ENCODE measurements at places on chromosomes 3 and 15.

DNA sequence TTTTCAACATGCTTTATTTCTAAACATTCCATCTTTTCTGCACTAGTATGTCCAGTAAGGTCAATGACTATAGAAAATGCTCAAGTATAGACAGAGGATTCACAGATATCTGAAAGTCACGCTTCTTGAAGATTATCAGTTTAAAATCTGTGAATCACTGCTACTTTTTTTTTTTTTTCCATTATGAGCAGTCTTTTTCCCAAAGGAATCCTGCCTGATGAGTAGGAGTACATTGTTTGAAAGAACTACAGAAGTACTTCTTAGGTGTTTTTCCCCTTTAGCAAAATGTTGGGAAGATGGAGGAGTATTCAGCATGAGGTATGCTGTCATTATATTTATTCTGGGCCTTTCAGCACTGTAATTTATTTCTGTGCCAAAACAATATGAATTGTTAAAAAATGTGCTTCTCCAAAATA, 266.2 kb downstream of the NLGN1 start:
- no peak for DNase-seq

DNA sequence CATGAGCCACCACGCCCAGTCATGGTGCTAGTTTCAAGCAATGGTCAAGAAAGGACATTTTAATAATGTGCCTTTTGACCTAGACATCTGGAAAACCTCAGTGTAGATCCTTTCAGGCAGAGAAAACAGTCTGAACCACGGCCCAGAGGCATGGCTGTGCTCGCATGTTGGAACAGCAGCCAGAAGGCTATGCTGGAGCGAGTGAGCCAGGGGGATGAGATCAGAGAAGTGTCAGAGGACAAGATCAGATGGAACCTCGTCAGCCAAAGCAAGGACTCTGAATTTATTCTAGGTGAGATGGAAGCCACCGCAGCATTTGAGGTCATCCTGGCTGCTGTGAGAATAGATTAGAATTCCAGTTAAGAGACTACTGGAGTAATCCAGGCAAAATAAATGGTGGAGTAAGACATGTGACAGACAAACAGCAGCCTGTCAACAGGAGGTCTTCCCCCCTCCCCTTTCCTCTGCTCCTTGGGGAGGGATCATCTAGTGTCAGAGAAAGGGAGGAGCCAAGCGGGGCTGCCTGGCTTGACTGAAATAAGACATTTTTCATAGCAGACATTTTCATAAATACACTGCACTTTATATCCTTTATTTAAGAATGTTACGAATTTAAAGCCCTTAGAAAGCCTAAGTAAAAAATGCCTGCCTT, 40.4 kb upstream of the ACKR4 start:
- no peak for DNase-seq

DNA sequence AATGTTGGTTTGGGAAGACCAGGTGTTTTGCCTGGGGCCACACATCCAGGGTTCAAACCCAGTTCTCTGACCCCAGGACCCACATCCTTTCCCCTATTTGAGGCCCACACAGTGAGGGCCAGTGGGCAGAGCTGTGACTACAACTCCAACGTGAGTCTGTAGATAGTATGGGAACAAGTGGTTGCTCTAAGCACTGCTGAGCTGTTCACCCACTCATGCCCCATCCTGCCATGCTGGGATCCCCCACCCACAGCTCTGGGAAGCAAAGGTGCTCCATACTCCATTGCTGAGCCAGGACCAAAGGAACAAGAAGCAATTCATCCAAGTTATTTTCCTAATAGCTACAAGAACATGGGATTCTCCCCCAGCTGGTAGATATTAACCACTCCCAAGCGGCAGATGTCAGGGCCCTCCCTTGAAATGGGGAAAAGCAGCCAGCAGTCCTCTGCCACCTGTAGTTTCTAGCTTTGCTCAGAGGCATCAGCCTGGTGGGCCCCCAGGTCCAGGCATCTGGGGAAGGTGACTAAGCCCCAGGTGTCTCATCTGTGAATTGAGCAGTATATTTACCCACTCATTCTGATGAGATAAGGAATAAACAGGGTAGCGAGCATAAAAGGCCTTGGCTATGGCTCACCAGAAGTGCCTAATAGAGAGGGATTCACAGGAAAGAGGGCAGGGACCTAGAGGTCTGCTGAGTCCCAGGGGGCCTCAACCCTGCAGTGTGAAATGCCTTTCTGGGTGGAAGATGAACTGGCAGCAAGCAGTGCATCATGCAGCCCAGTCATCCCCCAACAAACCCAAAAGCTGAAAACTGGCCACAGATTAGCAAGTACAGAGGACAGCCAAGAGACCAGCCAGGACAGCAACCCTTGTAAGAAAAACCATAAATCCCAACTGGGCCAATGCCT, 33.4 kb downstream of the POC1A start:
- no peak for DNase-seq

- peak; percentile 86 for DNase-seq
Measured at GRCh38 chr3:18758047-18758704, 333.0 kb upstream of the SATB1 start.

GRCh38 chr3:186532598-186533072, 11.5 kb downstream of the CRYGS start:
- DNase-seq, result no peak

DNA sequence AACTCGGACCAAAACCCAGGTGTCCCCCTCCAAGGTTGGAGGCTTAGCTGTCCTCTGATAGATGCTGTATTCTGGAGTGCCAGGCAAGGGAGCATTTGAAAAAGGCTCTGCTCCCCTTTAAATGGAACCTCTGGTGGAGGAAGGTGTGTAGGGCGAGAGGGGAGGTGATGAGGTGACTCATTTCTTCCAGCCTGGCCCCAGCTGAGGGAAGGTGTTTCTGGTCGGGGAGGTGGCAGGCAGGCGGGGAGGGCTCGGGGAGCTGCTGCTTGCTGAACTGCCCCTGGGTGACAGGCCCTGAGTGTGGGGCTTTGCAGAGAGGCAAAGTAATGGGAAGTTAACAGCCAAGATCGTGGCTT, 18.8 kb downstream of the PSTPIP1 start:
- peak; percentile 83 for DNase-seq

DNA sequence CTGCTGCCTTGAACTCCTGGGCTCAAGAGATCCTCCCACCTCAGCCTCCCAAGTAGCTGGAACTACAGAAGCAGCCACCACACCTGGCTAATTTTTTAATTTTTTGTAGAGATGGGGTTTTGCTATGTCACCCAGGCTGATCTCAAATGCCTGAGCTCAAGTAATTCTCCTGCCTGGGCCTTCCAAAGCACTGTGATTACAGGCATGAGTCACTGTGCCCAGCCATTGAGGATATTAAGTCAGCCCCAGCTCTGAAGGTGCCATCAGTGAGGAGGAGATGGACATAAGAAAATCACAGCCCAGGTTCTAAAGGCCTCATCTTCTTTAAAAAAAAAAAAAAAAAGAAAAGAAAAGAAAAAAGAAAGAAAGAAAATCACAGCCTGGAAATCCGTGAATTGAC, 26.6 kb upstream of the PSTPIP1 start:
- no peak for DNase-seq

GRCh38 chr3:9222956-9223639, 26.3 kb downstream of the SRGAP3 start:
- DNase-seq, result no peak

All from CD4-positive, alpha-beta T cell treated with Interleukin-10 for 1 hour (primary cell).